ENCODE measurements at places on chromosomes 12 and 14.

DNA sequence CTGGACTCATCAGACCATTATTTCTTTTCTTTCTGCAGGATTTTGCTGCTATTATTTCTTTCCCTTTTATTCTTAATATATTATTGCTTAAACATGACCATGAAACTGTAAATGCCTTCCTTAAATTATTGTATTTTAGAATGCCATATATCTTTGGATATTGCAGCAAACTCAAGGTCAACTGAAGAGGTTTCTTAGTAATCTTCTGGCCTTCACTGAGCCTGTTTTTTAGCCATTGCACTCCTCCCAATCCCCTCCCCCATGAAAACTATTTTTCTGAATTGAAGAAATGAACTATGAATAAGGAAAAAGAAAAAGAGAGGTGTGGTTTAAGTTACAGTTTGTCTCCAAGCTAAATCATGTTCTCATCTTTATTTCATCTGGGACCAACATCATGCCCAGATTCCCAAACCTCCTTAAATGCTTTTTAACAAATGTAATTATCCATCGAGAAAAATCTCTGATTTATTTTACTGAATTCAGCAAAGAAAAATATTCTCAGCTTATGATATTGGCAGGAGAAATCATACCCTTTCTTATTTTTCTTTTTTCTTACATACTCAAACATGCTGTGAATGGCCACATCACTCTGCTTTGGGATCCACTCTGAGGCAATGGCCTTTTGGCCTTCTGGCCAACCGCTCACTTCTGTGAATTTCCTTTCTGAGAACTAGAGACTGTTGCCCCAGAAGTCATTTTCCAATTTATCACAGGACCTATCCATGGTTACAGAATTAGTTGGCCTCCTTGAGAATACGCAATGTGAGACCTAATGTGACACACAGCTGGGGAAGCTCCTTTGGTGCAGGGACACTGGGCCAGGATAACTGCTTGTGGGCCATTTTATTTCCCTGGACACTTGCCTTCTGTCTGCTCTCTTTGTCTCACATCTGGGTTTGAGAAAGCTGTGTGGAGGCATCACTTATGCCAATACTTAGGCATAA lies 50.9 kb downstream of the IGF1 start:
- no peak for DNase-seq

DNA sequence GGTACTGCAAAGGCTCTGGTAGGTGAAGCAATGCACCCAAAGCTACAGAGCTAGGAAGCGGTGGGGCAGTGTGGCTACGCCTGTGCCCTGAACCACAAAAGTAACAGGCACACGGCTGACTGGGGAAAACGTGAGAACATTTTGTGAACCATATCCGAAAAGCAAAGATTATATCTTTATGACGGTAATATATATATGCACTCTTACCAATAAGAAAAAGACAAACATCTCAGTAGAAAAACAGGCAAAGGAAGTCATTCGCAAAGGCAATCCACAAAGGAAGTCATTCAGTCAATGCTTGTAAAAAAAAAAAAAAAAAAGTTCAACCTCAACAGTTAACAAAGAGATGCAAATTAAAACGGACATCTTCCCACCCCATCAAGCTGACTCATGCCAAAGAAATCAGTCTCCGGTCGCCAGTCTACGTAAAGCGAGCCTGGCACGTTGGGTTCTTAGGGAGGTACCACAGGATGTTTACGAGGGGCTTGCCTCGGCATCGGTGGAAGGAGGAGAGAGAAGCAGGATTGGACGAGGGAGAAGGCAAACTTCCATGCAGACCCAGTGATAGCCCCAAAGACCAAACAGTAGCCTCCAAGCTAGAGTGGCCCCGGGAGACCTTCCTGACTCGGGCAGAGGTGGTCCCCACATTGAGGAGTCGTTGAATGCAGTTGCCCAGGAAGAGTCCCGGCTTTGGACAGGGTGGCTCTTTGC lies 39.4 kb upstream of the PPP2R5C start:
- DNase-seq = no peak

DNA sequence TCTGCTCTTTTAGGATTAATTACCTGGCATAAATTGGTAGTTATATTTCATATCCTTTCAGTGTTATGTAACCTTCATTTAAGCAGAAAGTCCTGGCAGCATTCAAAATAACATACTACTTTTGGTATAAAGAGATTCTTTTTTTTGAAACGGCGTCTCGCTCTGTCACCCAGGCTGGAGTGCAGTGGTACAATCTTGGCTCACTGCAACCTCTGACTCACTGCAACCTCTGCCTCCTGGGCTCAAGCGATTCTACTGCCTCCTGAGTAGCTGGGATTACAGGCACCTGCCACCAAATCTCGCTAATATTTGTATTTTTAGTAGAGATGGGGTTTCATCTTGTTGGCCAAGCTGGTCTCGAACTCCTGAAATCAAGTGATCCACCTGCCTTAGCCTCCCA lies 9.2 kb downstream of the KTN1 start:
- DNase-seq = no peak

GRCh38 chr12:120186654-120187053 lies 7.9 kb downstream of the GCN1 start:
- DNase-seq = no peak

GRCh38 chr12:9597365-9597764 lies 10.4 kb downstream of the KLRB1 start:
- DNase-seq = no peak

- no peak for DNase-seq
Observed at GRCh38 chr14:42130815-42131214, 524.1 kb downstream of the LRFN5 start.

GRCh38 chr12:48985475-48985897 lies 7.4 kb downstream of the WNT1 start:
- no peak for DNase-seq

GRCh38 chr12:117240081-117240755 lies 49.9 kb upstream of the FBXO21 start:
- no peak for DNase-seq

GRCh38 chr14:94110552-94111181 lies at the start of gene IFI27:
Gene IFI27, plus strand, starts transcription at chr14:94110736.
- no peak for DNase-seq

DNA sequence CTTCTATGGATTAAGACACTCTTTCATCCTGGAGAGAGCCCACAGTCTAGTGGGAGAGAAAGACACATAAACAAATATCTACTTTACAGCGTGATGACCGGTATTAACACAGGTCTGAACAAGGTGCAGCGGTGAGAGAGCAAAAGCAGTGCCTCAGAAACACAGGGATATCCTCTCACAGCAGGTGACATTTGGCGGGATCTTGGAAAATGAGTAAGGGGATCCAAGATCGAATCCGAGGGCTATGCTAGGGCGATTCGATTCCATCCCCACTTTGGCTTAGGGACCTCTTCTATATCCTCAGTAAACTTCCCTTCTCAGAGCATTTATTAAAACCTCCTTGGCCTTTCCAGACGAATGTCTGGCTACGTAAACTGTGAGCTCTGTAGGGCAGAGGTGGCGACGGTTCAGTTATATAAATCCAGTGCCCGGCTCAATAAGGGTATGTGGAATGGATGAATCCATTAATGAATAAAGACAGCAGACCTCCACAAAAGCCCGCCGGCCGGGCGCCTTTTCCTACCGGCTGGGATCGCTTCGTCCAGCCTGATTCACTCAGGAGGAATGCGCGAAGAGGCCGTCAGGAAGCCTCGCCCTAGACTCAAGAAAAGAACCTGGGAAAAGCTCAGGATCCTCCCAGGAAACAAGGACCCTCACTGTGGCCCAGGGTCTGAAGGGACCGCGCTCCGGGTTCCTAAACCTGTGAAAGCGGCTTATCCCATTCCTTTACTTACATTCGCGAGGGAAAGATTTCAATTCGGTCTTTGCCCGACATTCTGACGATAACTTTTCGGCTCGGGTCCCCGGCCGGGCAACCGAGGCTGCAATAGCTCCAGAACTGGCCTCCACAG lies 455 bp downstream of the ATP6V1D start:
- DNase-seq = no peak

GRCh38 chr14:77961847-77962580 lies 162.1 kb downstream of the ADCK1 start:
- no peak for DNase-seq

DNA sequence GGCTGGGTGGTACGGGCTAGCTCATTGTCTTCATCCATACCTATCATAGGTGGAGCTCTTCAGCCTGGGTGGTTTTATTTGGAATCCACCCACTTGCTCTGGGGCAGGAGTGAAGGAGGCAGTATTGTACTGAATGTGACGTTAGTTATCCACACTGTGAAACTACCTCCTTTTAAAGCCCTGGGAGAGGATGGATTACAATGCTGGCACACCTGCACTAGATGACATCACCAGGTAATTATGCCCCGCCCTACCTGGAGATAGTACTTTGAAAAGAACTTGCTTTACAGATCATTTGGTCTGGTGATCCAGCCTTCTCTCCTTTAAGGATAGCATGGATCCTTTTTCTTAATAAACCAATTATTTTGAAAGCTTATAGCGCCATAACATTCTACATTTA lies 78.0 kb downstream of the B4GALNT3 start:
- no peak for DNase-seq

- no peak for DNase-seq
Observed at GRCh38 chr14:96310906-96311305, 52.2 kb downstream of the ATG2B start.

- DNase-seq = no peak
Observed at GRCh38 chr12:131603939-131604795, 106.7 kb upstream of the SFSWAP start.

Measured in iPS DF 19.7 (cell line).